ENCODE measurements at places on chromosomes 12 and 14. TPM values are rescaled to one million over a fixed set of nuclear protein-coding genes. Genes with fewer than 3 reads are reported as not detected.

DNA sequence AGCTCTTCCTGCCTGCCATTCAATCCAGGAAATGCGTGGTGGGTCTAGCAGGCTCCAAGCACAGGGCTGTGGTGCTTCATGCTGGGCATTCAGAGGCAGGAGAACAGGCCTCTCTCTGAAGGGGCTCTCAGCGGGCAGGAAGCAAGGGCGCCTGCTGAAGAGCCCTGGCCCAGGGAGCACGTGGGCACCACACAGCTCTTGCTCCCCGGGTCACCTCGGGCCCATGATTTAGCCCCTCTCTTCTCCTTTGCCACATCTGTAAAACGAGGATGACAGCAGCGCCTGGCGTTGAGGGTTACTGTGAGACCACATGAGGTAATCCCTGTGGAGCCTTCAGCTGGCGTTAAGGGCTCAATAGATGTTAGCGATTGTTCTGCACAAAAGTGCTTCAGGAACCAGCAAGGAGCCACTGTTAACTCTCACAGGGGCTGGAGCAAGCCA is 37.6 kb upstream of the SPTLC2 start:
- H3K27ac ChIP-seq = no peak overlapping the region
- no peak for DNase-seq
- no peaks in the 10 kb centered on the region for H3K27me3 ChIP-seq
- H3K4me1 ChIP-seq = no peaks in the 10 kb centered on the region

DNA sequence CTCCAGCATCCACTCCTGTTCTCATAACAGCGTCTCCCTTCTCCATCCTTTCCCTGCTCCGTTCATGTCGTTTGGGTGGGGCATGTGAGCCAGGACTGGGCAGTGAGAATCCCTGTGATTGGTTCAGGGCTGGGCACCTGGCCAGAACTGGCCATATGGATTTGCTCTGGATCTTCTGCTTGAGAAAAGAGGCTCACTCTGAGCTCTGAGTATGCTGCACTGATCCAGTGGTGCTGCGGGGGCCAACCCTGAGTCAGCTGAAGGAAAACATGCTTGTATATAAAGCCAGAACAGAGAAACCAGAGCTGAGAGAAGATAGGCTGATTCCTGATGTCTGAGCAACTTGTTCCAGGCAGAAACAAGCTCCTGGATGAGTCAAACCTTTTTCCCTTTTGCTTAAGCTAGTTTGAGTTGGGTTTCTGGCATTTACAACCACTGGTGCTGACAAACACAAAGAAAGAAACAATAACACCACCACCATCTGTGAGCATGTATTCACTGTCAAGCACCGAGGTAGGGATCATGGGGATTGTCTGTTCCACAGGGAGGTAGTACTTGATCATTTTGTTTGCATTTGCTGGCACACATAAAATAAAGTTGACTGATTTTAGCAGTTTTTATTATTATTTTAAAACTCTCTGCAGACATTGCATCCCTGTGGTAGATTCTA is 14.0 kb upstream of the HPD start:
- no peaks in the 10 kb centered on the region for H3K36me3 ChIP-seq
- H3K4me3 ChIP-seq = no peak overlapping the region
- peak; percentile 55 for DNase-seq
- no peak overlapping the region for H3K27ac ChIP-seq

- no peaks in the 10 kb centered on the region for H3K27me3 ChIP-seq
- H3K27ac ChIP-seq = no peak overlapping the region
- H3K4me3 ChIP-seq = no peak overlapping the region
Observed at GRCh38 chr14:48417715-48418500, 742.5 kb upstream of the MDGA2 start.

The ATG2B gene
- 36.7 TPM for total RNA-seq

GRCh38 chr14:96251656-96252155 is 4.3 kb upstream of the BDKRB1 start:
- H3K27me3 ChIP-seq = no peaks in the 10 kb centered on the region
- H3K36me3 ChIP-seq = no peaks in the 10 kb centered on the region
- H3K4me1 ChIP-seq = no peaks in the 10 kb centered on the region
- no peak for DNase-seq
- H3K27ac ChIP-seq = no peak overlapping the region
- no peak overlapping the region for H3K4me3 ChIP-seq

DNA sequence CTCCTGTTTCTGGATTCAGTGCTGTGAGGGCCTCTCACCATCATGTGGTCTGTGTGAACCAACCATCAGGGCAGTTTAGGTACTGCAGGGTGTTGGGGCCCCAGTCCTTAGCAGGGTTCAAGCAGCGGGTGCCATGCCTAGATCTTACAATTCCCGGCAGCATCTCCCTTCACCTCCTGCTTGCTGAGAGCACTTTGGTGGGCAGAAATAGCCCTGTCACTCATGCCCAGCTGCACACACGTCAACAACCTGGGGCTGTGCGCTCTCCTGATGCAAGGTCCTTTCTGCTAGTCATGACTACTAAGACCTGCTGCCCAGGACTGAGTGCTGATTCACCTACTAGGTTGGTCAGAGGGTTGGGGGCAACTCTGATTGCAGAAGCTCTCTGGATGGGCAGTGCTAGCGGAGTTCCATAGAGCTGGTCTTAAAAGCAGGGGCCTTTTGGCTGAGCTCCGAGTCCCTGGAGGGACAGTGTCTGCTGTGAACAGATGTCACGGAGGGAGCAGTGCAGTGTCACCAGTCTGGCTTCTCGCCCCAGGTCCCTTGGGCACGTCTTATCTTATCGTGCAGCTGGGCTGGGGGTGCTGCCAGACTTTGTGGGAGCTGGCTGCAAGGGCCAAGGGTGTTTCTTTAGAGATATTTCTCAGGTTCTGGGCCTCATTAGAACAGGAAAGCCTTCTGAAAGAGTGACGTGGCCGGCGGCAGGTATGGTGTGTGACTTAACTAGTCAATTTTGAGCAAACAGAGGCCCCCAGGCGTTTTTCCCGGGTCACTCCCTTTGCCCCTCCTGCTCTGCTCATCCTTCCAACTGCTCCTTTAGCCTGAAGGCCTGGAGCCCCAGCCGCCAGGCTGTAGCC is 71.8 kb downstream of the NINJ2 start:
- H3K27me3 ChIP-seq = no peaks in the 10 kb centered on the region
- no peak overlapping the region for H3K4me3 ChIP-seq
- H3K4me1 ChIP-seq = no peaks in the 10 kb centered on the region
- peak; percentile 58 for DNase-seq
- H3K27ac ChIP-seq = no peak overlapping the region

GRCh38 chr14:21213652-21214051 is 55.6 kb downstream of the HNRNPC start:
- peaks cover 2% of the 10 kb centered on the region for H3K4me1 ChIP-seq
- H3K27me3 ChIP-seq = no peaks in the 10 kb centered on the region
- DNase-seq = no peak

The TPI1 gene
- 317 TPM for total RNA-seq

DNA sequence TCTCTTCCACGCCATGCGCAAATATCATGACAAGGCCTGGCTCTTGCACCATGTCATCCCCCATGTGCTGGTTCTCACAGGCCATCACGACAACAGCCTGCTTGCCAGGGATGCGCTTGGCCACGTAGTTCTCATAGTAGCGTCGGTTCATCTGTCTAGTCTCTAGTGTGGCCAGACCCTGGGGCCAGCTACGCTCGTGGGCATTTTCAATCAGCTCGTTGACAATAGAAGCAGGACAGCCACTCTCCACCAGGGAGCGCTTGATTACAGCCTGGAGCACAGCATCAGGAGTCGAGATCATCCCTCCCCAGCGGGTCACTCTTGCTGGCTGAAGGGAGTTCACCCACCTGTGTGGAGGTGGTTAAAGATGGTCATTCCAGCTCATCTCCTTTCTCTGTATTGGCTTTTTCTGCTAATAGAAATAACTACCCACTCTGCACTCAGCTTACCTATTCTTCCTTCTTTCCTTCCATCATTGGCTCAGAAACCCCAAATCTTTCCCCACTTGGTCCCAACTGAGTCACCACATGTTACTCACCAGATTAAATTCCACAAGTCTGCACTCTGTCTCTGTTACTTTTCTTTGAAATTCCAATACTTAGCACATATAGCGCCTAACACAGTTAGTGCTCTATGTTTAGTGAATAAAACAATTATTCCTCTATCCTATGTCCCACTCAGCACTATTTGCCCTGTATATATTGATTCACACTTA is 15.1 kb downstream of the RNF41 start:
- no peak overlapping the region for H3K27ac ChIP-seq
- H3K27me3 ChIP-seq = no peaks in the 10 kb centered on the region
- peaks cover 16% of the 10 kb centered on the region for H3K36me3 ChIP-seq
- H3K4me1 ChIP-seq = no peaks in the 10 kb centered on the region
- no peak for DNase-seq
- H3K4me3 ChIP-seq = no peak overlapping the region

DNA sequence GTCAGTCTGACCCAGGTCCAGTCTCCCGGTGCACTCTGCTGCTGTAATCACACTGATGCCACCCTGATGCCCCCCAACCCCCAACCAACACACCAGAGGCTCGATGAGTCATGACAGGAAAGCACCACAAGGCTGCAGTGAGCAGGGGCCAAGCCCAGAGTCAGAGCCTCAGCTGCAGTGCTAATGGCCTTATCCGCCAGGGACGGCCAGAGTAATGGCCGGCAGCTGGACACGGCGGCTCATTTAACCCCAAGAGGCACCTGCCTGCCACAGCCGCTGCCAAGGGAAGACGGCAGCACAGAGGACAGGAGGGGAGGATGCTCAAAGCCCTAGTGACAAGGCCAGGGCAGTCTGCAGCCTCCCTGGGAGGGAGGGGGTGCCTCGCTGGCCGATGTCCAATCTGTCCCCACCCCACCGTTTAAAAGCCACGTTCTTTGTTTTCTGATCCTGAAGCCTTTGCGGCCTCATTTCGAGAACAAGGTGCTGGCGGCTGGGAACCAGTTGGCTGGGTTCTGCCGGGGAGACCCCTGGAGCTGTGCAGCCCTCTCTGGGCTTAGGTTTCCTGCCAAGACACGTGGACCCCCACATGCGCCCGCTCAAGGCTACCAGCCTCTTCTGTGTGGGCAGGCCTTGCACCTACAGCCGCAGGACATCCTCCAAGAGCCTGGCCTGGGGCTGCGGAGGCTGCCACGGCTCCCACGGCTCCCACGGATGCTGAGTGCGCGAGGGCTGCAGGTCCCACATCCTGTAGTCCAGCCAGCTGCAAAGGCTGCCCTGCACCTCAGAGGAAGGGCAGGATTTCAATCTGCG is 13.1 kb downstream of the CCDC85C start:
- H3K4me3 ChIP-seq = no peak overlapping the region
- no peak overlapping the region for H3K27ac ChIP-seq
- no peaks in the 10 kb centered on the region for H3K27me3 ChIP-seq
- no peaks in the 10 kb centered on the region for H3K4me1 ChIP-seq

GRCh38 chr12:27965411-27965810 is 7.1 kb downstream of the PTHLH start:
- H3K27ac ChIP-seq = no peak overlapping the region
- H3K27me3 ChIP-seq = no peaks in the 10 kb centered on the region
- no peaks in the 10 kb centered on the region for H3K36me3 ChIP-seq
- no peak for DNase-seq

DNA sequence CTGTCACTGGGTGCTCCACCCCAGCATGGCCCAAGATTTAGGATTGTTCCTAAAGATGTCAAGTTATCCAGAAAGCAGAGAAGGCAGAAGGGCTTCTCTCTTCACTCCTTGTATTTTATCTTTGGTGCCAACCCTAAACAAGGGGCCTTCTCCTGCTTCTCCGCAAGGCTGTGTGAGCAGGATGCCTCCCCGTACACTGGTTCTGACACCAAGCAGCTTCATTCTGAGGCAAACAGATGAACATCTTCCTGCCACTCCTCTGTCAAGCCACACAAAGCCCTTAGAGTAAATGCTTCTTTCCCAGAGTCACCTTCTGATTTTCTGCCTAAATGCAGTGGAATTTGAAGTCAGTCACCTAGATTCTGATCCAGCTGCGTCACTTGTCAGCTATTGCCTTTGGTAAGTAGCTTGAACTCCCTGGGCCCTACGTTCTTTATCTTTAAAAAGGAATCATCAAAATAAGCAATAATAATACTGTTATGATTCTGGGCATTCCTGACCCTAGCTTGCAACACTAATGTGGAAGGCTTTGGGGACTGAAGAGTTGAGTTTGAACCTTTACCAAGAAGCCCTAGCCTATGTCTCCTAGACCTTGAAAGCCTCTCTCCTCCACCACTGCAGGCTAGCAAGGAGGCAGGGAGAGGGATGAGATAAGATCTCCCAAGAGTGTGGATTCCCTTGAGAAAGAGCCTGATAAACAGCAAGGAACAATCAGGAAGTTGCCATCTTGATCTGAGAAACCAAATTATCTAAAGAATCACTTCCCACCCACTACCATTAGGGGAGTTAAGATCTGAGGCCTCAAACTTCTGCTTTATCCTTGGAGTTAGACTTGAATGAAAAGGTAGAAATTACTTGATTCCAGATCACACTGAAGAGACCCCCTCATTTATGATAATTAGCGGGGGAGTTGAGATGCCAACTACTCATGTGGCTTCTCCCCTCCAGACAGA is 5.7 kb downstream of the KRT73 start:
- H3K36me3 ChIP-seq = no peaks in the 10 kb centered on the region
- H3K27me3 ChIP-seq = no peaks in the 10 kb centered on the region
- H3K4me1 ChIP-seq = no peaks in the 10 kb centered on the region
- H3K4me3 ChIP-seq = no peak overlapping the region
- no peak overlapping the region for H3K27ac ChIP-seq

The FSCB gene
- not detected for total RNA-seq

- no peaks in the 10 kb centered on the region for H3K36me3 ChIP-seq
- no peak for DNase-seq
- no peaks in the 10 kb centered on the region for H3K4me1 ChIP-seq
- no peak overlapping the region for H3K27ac ChIP-seq
- H3K27me3 ChIP-seq = no peaks in the 10 kb centered on the region
Observed at GRCh38 chr12:126160912-126161311, 1095.7 kb downstream of the AACS start.

DNA sequence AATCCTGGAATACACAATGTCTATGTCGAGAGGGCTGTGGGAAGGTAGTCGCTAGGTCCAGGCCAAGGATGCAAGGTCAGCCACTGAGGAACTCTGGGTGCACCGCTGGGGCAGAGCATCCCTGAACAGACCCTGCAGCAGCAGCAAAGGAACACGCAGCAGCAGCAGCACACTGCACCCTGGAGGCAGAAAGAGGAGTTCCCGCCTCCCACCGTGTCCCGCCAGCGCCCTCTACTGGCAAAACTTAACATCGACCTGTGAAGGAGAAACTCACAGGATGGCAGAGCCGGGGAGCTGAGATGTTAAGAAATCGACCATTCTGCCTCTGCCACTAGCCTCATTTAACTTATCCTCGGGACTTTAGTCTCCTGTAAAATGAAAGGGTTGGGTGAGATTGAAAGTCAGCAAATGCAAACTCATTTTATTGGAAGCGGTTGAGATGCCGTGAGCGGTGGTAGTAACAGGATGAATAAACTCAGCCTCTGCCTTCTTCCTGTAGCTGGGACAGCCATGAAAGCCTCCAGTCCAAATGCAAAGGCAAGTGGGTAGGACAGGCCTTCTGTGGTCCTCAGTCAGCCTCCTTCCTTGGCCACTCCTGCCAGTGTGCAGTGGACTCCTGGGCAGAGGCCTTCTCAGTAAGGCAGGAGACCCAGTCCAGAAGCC is 45.6 kb downstream of the STAB2 start:
- no peak for DNase-seq
- no peaks in the 10 kb centered on the region for H3K36me3 ChIP-seq
- H3K27ac ChIP-seq = no peak overlapping the region
- H3K4me3 ChIP-seq = no peak overlapping the region

- no peaks in the 10 kb centered on the region for H3K4me1 ChIP-seq
- H3K27me3 ChIP-seq = no peaks in the 10 kb centered on the region
- no peaks in the 10 kb centered on the region for H3K36me3 ChIP-seq
- H3K27ac ChIP-seq = no peak overlapping the region
Observed at GRCh38 chr14:22465201-22465840, 123.7 kb downstream of the DAD1 start.

GRCh38 chr12:28164644-28165275 is 25.5 kb upstream of the CCDC91 start:
- H3K27me3 ChIP-seq = no peaks in the 10 kb centered on the region
- no peak overlapping the region for H3K27ac ChIP-seq
- no peaks in the 10 kb centered on the region for H3K36me3 ChIP-seq
- no peak overlapping the region for H3K4me3 ChIP-seq

The C12orf75 gene
- total RNA-seq = 153 TPM

Measured in aorta (tissue), 5 donors.